ENCODE measurements at places on chromosomes 7 and 10.

GRCh38 chr10:131640045-131640644, 260.7 kb upstream of the PPP2R2D start:
- DNase-seq: no peak

DNA sequence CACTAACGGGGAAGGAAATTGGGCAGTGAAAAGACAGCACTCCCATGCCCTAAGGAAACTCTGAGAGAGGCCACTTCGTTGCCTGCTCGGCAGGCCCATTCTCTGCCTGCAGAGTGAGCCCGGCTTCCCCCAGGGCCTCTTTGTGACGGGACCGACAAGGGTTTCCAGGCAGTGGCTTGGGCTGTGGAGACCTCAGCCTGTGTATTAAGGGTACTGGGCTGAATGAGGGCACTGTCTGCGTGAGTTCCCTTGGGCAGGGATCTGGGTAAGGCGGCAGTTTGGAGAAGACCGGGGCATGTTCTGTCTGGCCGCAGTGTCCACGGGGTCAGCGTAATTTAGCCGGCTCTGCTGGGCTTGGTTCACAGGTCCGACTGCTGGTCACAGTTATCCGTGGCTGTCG, 237.2 kb downstream of the MGMT start:
- no peak for DNase-seq

GRCh38 chr10:132493756-132494290, 43.8 kb upstream of the INPP5A start:
- DNase-seq: no peak

DNA sequence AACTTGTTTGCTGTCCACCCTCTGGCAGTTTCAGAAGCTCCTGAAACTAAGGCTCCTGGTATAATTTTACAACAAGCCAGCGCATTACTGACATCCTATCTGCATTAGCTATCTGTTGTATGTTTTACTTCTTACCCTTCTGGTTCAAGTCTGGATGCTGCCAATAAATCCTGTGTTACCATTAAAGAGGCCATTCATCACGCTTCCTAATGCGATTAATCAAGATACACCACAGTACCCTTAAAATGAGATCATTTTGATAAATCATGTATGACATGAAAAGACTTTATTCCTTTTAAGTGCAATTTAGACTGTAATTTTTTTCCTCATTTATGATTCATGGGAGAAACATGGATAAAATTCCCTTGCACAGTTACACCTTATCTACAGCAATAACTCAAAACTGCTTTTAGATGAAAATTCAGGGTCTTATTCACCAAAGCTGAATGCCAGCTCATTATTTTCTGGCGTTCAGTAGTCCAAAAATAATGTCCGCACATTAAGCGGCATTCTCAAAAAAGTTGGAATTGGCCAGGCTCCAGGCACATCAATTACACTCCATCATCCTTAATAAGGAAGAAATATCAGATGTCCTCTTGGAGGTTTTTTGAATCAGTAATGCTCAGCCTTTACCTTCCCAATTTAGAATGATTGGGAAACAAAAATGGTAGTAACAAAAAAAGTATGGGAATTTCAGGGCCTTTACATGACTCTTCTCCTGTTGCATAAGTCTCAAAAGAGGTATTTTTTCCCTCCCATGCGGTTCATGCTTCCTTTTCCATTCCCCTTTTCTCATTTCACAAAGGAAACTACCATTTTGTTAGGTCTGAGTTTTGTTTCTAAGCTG, 878.5 kb downstream of the LRMDA start:
- no peak for DNase-seq

- peak; percentile 70 for DNase-seq
These were observed 19.5 kb upstream of the ITGB8 start for GRCh38 chr7:20310963-20311742.

DNA sequence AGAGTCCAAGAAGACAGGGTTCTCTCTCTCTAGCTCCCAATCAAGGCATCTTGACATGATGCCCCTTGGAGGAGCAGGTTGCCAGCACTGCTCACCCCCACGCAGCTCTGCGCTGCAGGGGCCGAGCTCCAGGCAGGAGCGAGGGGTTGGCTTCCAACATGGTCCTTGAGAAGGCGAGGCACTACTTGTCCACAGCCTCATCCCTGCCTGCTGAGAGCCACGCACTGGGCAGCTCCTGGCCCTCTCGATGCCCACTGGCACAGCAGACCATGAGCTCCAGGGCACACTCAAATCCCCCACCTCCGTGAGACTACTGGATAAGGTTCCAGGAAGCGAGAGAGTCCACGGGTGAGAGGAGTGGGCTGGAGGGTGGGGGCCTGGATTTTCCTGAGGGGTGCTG, 31.1 kb downstream of the RAMP3 start:
- no peak for DNase-seq

- no peak for DNase-seq
These were observed 275.4 kb downstream of the PARD3 start for GRCh38 chr10:34539533-34540315.

GRCh38 chr10:44925224-44925623, 14.1 kb downstream of the TMEM72 start:
- peak; percentile 67 for DNase-seq

GRCh38 chr10:12838995-12839927, 162.3 kb downstream of the CCDC3 start:
- DNase-seq: no peak

- no peak for DNase-seq
These were observed 78.7 kb upstream of the ABI1 start for GRCh38 chr10:26939290-26939961.

- no peak for DNase-seq
These were observed 932.4 kb upstream of the LRRTM3 start for GRCh38 chr10:65993451-65993850.

DNA sequence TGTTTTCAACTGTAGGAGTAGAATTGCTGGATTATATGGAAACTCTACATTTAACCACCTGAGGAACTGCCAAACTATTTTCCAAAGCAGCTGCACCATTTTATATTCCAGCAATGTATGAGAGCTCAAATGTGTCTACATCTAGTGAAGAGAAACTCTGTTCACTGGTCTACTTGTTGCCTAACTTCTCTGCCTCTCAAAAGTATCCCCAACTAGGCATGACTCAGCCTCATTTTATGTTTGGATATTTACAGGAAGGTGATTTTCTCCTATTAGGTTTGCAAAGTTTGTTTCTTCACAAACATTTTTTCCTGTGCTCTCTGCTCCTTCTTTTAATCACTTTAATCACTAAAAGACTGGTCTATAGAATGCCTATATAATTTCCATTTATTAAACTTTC, 37.1 kb upstream of the SRI start:
- peak; percentile 35 for DNase-seq

- no peak for DNase-seq
These were observed 202.6 kb upstream of the RNF32 start for GRCh38 chr7:156438011-156438410.

DNA sequence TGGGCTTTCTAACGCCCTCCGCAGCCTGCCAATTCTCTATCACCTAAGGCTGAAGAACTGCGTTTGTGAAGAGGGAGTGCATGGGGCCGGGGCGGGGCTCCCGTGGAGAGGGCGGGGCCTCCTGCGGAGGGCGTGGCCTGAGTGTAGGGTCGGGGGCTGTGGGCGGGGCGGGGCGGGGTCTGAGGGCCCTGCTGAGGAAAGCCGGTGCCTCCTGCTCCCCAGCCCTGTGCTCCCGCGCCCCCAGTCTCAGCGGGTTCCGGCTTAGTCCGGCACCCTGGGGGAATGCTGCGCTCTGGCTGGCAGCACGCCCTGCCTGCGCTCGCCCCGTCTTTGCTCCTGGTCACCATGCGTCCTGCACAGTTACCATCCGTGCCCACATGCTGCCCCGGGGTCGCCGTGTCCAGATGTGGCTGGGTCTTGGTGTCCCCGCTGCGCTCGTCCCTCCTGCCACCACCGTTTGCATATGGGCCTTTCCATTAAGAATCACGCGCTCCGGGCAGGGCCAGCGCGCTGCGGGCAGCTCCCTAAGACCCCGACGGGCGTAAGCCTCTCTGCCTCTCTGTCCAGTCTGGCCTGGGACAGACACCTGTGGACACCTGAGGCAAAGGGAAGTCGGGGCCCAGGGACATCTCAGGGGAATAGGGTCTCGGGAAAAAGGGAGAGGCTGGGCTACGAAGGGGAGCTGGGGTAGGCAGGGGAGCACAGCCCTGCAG, 144.0 kb upstream of the RET start:
- no peak for DNase-seq

- DNase-seq: no peak
These were observed 4.9 kb downstream of the AEBP1 start for GRCh38 chr7:44108768-44109750.

DNA sequence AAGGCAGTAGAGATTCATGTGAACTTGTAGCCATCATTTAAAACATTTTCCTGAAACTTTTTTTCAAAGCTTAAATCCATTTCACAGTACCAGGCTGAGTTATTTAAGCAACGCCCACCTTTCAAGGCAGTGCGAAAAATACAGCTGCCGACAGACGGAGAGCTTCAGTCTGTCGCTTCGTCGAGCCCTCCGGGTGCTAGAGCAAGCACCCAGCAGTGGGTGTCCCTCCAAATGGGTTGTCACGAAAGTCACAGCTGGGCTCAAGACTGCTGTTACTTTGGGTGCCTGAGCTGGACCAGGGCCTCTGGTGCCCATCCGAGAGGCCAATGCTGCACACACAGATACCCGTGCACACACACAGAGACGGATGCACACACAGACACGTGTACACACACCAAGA, 135.6 kb downstream of the TCERG1L start:
- no peak for DNase-seq

- no peak for DNase-seq
These were observed 134.7 kb upstream of the GALNT17 start for GRCh38 chr7:70997261-70997660.

DNA sequence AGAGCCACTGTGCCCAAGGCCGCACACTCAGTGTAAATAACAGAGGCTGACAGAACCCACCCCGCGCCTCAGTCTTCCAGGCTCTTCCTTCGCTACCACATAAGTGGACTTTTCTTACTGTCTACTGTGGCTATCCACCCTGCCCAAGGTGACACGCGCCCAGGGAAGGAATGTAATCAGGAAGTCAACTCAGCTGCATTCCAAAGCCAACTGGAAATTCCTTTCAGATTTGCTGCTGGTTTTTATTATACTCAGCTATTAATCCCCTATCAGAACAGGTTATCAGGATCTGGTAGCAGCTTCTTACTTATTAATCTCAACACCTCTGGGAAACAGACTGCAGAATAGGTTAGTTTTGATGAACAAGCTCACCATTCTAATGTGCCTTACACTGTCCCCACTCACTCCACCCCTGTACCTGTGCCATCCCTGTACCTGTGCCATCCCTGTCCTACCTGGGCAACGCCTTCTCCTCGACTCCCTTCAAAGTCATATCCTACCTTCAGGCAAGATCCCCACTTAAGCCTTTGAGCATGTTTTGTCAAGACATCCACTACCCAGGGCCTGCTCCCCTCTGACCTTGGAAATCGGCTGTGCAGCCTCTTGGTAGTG, 90.7 kb downstream of the NHLRC2 start:
- DNase-seq: no peak

- no peak for DNase-seq
These were observed 176.0 kb upstream of the KCND2 start for GRCh38 chr7:120097020-120097419.

- DNase-seq: no peak
These were observed 105.2 kb downstream of the TCERG1L start for GRCh38 chr10:131206111-131206995.

GRCh38 chr10:124152139-124153022, 59.0 kb upstream of the CHST15 start:
- DNase-seq: peak; percentile 53

GRCh38 chr10:93495654-93496321, 624 bp upstream of the CEP55 start:
- no peak for DNase-seq

DNA sequence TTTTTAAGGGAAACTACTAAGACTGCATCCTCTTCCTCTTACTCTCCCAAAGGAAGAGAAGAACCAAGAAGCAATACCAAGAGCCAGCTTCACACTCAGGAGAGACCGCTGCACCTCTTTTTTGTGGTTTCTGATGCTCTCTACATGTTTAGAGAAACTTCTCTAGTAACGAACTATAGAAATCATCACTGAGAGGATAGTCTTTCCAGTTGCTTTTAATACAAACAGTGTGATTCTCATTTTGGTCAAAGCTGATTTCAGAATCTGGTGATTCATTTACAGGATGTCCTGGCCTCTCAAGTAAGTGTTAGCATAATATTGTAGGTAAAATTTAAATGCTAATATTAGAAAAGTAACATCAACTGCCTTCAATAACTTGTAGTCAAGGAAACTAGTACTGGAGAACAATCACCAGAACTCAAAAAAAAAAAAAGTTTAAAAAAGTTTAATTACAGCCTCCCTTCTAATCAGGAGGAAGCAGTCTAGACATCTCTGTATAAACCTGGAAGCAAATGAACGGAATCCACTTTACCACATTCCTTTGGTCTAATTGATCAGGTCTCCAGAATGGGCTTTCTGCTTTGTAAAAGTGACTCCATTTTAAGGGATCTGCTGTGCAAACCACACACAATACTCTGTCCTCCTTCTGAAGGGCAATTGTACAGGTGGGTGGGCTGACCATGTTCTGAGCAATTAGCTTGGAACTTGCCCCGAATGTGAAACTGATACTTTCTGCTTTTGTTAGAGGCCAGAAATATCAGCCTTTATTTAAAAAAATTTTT, 3.0 kb downstream of the LAMB1 start:
- DNase-seq: no peak

GRCh38 chr10:95487994-95488393, 73.2 kb downstream of the SORBS1 start:
- DNase-seq: no peak

GRCh38 chr10:72007246-72007892, 43.2 kb downstream of the CHST3 start:
- no peak for DNase-seq

- DNase-seq: no peak
These were observed 11.5 kb downstream of the PPIF start for GRCh38 chr10:79358811-79359210.

DNA sequence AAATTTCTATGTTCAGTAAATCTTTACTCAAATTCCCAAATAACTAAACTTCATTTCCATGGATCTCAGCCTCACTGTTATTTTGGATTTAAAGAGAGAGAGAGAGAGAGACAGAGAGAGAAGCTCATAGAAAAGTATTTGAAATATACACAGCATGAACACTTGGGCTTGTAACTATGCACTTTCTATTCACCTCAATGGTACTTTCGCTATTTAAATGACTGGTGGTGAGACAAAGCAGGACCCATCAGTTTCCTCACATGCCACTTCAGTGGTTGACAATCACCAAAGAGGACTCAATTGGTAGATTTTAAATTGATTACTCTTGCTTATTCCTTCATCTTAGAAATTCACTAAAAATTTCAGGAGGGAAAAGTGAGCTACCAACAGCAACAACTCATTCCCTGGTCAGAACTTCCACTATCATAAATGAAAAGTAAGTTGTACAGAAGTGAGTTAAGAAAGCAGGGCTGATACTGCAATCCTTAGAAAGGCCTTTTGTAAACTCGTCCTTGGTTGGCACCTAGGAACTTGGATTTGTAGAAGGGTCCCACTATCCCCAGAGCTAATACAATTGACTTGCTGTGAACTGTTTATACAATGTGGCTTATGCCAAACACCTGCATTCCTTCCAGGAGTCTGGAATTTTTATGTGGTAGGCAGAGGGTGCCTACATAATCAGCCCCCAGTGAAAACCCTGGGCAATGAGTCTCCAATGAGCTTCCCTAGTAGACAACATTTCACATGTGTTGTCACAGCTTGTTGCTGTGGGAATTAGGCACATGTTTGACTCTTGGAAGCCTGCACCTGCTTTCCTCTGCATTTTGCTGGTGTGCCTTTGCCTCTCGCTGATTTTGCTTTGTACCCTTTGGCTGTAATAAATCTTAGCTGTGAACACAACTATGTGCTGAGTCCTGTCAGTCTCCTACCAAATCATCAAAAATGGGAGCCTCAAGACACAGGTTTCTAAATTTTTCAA, 10.8 kb downstream of the ERLIN1 start:
- DNase-seq: no peak
